Hypothalamus (tissue), 51 donors: ENCODE measurements at places on chromosomes 4 and X.

DNA sequence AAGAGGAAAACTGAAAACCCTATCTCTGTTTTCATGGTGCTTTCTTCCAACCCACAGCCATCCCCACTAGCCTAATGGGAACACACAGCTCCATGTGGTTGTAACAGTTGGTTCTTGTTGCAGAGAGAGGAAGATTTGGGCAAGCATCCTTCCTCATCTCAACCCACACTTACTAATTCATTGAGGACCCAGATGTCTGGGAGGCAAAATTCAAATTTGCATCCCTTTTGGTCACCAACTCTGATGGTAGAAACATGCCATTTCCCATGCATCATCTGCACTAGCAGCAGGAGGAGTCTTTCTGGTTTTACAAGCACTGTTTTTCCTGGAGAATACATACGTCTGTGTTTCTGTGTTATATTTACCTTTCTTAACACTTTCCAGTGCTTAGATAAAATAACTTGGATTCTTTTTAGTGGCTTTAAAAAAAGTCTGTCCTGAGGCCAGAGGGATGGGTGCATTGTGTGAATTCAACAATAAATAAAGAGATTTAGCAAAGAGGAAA lies 301.0 kb downstream of the KCTD8 start:
- no peak for DNase-seq

GRCh38 chr4:53532521-53532920 lies 58.8 kb downstream of the LNX1 start:
- no peak for DNase-seq

DNA sequence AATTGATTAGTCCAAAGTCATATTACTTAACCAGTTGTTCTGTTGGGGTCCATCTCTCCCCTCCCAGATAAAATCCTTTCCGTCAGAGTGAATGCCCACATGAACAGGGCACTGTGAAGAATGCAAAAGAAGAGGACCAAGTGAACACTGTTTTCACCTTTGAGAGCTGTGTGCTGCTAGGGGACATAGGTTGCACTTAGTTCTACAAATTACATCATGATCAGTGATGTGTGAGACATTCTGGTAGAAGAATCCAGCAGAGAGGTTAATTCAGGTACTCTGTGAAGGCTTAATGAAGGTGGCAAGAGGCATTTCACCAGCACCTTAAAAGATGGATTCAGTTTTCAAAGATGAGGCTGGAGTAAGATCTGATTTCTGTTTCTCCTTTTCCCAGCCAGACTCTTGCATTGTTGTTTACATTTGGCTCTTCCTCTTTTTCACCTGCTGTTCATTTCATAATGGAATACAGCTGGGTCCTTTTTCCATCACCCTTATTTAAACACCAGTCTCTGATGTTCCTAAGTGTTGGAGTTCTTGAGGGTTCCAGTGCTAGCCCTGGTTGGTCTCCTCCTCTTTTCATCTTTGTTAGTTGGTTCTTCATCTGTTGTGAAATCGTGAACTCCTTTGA lies 10.9 kb downstream of the GAB1 start:
- no peak for DNase-seq

GRCh38 chrX:77564823-77565222 lies 117.6 kb downstream of the FGF16 start:
- no peak for DNase-seq

DNA sequence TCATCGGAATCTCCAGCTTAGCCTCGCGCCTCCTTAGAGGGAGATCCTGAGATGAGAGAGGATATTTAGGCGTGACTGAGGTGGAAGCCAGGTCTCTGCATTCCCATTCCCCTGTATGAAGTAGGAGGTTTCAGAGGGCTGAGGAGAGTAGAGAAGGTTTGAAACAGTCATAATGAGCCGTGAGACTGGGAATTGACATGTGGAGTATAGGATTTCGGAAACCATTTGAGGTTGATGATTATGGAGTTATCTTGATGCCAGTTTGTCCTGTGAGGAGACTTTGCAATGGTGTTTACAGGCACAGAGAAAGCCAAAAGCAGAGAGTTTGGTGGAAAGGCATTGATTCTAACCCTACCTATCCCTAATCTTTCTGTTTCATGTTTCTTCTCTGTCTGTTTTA lies 2.0 kb downstream of the CHST7 start:
- no peak for DNase-seq

GRCh38 chr4:144362366-144362765 lies 221.8 kb upstream of the GYPA start:
- DNase-seq: no peak

DNA sequence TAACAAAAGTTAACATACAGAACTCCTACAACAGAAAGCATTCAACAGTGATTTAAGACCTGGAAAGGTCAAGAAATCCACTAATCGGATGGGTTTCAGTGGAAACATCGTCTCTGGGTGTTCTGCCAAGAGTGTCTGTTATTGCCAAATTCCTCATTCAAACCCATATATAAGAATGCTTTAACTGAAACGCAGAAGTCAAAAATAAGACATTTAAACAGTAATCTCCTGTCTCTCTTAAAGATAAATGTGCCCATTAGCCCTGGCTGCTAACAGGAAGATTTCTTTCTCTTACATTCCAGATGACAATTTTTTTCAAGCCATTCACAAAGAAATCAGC lies 31.5 kb downstream of the DCTD start:
- no peak for DNase-seq
